ENCODE measurements at places on chromosomes 7 and 10.

GRCh38 chr7:17056491-17057142 is 174.8 kb upstream of the AGR3 start:
- no peak for DNase-seq

DNA sequence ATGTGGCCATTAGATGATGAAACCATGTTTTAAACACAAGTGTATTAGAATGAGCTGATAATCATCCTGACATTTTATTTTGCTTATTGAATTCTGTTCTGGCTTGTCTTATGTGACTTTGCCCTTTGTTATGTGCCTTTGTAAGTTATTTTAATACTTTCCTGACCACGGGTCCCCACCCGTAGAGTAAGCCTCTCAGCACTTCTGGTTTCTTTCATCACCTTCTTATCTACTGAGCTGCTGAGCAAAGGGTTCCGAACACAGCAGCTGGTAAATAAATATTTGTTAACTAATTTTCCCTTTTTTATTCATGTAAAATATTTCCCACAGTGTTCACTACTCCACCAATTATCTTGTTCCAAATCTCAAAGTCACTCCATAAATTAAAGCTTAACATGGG is 1115.3 kb downstream of the SORCS3 start:
- no peak for DNase-seq

- no peak for DNase-seq
Measured at GRCh38 chr7:1105189-1105588, 17.3 kb downstream of the GPER1 start.

GRCh38 chr10:101567165-101568006 is 20.7 kb downstream of the POLL start:
- no peak for DNase-seq

DNA sequence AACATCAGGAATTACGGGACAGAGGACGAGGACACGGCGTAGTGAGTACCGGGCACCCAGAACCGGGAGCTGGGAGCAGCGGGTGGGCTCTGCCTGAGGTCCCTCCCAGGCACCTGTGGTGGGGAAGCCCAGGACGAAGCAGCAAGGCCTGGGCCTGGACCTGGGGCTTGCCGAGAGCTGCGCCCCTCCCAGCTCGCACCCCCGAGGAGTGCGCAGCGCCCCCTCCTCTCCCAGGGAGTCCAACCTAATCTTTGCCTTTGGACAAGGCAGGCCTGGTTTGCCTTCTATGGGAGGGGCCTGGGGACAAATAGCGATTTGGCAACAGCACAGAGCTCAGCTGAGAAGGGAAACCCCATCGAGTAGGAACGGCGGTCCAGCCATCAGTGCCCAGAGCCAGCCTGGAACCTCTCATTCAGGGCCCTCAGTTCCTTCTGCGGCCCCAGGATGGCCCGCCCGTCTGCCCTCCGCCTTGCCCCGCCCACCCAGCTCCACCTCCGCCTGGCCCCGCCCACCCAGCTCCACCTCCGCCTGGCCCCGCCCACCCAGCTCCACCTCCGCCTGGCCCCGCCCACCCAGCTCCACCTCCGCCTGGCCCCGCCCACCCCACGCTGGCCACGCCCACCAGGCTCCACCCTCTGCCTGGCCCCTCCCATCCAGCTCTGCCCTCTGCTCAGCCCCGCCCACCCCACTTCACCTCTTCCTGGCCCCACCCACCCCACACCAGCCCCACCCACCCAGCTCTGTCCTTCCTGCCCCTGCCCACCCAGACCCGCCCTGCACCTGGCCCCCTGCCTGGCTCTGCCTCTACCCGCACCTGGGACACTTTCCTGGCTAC is 32.5 kb upstream of the KNDC1 start:
- no peak for DNase-seq

DNA sequence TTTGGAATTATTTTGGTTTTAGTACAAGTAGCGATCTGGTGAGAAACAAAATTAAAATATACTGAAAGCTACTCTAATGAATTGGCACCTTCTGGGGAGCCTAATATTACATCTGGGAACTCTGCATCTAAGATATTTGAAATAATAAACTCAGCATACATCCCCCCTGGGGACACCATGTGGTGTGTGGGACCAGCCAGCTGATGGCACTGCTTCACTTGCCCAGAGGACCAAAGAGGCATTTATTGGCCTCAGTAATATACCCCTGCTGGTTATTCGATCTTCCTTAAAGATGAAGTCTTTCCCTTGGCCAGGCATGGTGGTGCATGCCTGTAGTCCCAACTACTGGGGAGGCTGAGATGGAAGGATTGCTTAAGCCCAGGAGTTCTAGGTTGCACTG is 195.1 kb upstream of the AUTS2 start:
- no peak for DNase-seq

- DNase-seq = no peak
Measured at GRCh38 chr10:71850021-71850742, 869 bp downstream of the PSAP start.

DNA sequence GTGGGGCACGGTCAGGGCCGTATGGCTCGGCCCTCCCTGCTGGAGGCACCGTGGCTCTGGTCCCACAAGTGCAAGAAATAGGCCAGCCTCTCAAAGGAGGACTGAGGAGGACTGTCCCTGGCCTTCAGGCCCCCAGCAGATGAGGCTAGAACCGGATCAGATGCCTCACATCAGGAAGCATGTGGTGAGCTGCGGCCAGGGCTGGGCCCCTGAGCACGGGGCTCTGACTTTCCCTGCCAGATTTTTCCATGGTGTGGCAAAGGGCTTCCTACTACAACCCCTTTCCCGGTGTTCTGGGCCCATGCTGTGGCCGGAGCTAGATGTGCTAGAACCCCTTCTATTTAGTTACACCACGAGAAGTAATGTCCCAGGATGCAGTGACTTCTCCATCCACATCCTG is 100.4 kb downstream of the TCERG1L start:
- no peak for DNase-seq

GRCh38 chr10:26368463-26368862 is 69.7 kb upstream of the APBB1IP start:
- no peak for DNase-seq
